ENCODE measurements at places on chromosomes 12 and 14.

DNA sequence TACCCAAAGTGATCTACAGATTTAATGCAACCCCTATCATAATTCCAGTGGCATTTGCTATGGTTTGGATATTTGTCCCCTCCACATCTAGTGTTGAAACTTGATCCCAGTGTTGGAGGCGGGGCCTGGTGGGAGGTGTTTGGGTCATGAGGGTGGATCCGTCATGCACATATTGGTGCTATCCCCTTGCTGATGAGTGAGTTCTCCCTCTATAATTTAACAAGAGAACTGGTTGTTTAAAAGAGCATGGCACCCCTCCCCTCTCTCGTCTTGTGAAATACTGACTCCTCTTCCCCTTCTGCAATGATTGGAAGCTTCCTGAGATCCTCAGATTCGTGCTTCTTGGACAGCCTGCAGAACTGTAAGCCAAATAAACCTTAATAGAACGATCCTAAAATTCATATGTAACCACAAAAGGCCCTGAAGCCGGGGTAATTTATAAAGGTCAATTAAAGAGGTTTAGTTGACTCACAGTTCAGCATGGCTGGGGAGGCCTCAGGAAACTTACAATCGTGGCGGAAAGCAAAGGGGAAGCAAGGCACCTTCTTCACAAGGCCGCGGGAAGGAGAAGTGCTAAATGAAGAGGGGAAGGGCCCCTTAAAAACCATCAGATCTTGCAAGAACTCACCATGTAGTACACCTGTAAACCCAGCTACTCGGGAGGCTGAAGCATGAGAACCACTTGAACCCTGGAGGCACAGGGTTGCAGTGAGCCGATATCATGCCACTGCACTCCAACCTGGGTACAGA, 41.2 kb downstream of the SLC39A9 start:
- DNase-seq = peak; percentile 22

GRCh38 chr12:46884362-46884761, 58.6 kb upstream of the SLC38A4 start:
- no peak for DNase-seq

DNA sequence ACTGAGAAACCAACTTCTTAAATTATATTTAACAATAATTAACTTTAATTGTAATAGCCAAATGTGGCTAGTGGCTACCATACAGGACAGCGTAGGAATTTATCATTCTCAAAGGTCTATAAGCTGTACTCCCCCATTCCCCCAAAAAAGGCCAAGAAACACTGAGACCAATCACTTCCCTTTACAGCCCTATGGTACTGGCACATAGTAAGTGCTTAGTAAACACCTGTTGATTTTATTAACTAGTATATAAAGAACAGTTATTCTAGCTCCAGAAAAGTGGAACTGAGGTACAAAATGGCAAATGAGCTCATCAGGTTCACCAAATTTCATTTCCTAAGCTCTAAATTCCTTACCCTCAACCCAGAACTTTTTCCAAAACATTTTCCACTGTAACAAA, 6.1 kb upstream of the SRSF9 start:
- DNase-seq = no peak

DNA sequence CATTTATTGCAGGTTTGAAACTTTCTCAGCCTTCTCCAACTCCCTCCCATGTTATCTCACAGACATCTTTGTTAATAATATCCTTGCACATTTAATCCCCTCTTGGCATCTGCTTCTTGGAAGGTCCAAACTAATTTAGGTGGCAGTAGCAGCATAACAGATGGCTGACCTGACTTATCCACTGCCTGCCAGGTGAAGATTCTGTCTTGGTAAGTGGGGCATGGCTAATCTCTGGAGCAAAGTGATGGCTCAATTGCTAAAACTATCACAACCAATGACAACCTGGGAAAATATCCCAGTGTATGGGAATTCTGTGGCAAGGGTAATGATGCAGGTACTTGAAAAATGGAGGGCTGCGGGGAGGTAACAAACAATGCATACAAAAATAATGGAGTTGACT, 58.2 kb upstream of the ALG10B start:
- no peak for DNase-seq

GRCh38 chr14:73221945-73222344, 15.4 kb upstream of the PAPLN start:
- no peak for DNase-seq

DNA sequence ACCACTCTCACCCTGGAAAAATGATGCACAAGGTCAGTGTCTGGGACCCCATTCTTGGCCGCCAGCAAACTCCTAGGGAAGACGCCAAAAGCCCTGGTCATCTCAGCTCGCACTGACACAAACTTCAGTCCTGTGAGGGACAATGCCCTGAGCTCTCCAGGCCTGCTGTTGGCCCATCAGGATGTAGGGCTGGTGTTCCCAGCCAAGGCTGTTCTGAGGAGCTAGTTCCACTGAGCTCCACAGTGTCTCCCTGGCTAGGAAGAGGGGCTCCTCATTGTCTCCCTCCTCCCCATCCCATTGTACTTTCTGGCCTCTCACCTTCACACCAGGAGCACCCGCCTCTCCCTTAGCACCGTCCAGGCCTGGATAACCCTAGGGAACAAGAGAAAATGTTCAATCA, 10.8 kb downstream of the COL2A1 start:
- DNase-seq = no peak

DNA sequence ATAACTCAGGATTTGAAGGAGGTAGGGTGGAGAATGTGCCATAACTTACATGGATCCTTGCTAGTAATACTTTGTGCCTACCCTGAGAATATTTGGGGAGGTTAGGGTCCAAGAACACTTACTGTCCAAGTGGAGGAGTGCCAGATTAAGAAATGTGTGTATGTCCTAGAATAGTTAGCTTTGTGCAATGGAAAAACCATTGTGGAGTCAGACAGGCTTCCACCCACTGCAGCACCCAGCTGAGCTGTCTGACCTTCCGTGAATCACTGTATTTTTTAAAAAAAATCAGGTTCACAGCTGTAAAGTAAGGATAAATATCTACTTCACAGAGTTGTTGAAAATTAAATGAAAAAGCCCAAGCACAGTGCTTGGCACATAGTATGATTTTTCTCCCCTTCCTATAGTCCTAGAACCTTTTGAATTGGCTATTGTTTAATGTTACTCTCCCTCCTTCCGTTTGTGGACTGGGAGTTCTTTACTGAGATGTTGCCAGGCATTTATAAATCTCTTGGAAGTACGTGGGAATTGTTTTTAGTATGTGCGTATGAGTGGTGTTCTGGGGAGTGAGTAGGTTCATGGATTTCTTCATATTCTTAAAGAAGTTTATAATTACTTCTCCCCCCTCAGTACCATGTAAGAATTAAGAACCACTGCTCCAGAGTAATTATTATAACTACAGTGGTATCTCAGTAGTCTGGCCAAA, 9.2 kb downstream of the RAB21 start:
- DNase-seq = no peak

DNA sequence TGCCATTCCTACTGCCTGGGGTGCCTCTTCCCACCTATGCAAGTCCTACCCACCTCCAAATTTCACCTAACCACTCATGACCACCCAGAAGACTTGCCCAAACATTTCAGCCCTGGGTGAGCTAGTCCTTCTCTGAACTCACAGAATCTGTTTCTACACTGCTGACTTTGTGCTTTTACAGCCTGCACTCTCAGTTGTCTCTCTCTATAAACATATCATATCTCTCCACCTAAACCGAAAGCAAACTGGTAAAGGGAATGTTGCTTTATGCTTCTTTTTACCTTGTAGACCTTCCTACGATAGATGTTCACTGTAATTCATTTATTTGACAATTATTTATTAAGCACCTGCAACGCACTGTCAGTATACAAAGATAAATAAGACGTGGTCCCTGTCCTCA, 38.1 kb upstream of the RNASE3 start:
- DNase-seq = no peak

DNA sequence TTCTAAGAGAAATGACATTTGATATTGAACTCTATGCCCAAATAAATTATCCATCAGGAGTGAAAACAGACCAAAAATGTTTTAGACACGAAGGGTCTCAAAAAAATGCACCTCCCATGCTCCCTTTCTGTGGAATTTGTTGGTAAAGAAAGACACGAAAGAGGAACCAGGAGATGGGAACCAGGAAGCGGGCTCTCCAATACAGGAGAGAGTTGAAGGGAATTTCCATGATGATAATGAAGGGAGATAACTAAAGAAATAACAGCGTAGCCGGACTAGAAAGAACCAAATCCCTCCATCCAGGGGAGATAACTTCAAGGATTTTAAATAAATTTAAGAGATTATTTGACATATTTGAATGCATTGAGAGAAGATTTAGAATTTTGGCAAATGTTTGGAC, 183.0 kb downstream of the DUSP6 start:
- DNase-seq = no peak

GRCh38 chr14:99884834-99885648, 91.8 kb downstream of the EML1 start:
- DNase-seq = peak; percentile 83

GRCh38 chr14:23877111-23877510, 76.5 kb upstream of the DHRS4 start:
- DNase-seq = no peak

- no peak for DNase-seq
These were observed 31.2 kb downstream of the NUAK1 start for GRCh38 chr12:106107566-106107965.

DNA sequence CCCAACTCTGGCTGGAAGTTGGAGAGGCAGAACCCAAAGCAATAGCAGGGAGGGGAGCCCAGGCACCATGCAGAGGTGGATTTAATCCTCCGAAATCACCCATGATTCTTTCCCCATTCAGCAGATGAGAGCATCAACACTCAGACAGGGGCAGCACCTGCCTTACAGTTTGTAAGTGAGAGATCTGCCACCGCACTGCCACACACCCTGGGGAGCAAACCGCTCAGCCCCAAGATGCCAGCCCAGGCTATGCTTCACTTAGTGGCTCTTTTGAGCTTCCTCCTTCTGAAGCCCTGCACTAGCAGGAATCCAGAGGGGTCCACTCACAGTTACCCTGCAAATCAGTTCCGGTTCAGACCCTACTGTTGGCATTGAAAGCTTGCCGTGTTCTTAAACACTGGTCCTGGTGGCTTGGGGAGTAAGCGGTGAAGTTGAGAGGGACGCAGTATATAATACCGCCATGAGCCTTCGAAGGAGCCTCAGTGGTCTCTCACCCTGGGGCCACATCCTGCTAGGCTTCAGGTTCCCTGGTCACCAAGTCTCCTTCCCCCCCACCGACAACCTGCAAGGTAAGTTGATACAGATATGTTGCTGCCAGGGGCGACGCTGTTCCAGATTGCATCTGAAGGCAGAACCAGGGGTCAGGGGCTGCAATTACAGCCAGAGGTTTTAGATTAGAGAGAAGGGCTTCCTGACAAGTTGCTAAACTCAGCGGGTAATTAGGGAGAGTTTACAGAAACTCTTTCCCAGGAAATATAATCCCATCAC, 72.0 kb upstream of the CCND2 start:
- no peak for DNase-seq

GRCh38 chr12:106582641-106583230, at the start of gene RFX4:
Gene RFX4 (plus strand): TSS chr12:106583004. CDS start chr12:106583321, 317 bp downstream.
- DNase-seq = no peak

- peak; percentile 60 for DNase-seq
These were observed 52.7 kb downstream of the DAAM1 start for GRCh38 chr14:59241121-59241520.

- DNase-seq = peak; percentile 52
These were observed 20.6 kb downstream of the GNG2 start for GRCh38 chr14:51880835-51881580.

DNA sequence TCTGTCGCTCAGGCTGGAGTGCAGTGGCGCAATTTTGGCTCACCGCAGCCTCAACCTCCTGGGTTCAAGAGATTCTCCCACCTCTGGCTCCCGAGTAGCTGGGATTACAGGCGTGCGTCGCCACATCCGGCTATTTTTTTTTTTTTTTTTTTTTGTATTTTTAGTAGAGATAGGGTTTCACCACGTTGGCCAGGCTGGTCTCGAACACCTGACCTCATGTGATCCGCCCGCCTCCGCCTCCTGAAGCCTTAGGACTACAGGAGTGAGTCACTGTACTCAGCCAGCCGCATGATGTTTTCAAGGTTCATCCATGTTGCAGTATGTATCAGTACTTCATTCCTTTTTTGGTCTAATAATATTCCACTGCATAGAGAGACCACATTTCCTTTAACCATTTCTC, 2.4 kb upstream of the RNF34 start:
- DNase-seq = no peak

DNA sequence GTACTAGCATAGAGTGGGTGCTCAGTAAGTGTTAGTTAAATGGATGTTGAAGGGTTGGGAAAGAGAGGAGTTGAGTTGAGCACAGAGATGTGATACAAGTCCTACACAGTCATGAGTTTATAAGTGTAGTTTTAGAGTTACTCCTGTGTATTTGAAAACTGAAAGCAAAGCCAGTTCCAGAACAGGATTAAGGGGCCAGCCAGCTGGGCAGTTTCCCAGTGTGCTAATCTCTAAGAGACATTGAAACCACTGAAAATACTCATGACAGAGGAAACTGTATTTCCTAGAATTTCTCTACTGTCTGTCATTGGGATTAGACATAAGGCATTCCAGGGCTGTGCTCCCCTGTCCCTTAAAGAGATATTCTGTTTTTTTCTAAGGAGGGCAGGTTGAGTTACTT, 101.0 kb downstream of the DERA start:
- no peak for DNase-seq

DNA sequence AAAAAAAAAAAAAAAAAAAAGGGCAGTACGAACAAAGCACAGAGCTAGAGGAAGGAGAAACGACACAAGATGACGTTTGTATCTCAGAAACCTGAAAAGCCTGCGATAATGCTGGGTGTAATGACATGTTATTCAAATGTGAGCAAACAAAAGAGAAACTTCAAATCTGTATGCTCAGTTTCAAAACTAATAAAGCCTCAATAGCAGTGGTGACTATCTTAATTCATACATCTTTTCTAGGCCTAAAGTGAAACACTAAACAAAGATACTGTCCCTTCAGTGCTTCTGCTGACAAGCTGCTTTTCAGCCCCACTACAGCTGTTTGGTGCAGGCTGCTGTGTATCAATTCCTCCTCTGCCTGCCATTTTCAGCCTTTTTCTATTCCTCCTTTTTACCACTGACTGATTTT, 15.8 kb downstream of the ITPR2 start:
- DNase-seq = no peak

DNA sequence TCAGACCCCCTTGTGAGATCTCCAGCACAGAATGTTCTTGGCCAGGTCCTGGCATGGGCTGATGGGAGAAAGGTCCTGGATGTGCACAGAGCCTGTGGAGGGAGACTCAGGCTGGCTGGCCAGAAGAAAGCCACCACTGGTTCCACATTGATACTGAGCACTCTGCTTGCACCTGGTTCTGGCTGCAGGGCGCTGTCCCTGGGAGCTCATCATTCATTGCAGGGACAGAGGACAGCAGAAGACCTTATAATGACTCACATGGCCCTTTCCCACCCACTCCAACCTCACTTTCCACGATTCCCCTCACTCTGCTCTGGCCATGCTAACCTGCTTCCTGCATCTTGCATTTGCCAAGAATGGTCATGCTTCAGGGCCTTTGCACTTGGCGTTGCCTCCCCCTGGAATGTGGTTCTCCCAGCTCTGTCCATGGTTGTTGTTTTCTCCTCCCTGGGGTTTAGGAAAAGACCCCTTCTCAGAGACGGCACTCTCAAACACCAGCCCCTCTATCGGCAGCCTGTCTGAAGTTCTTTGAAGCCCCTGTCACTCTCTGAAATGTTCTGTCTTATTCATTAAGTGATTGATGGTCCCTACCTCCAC, 10.3 kb downstream of the KRT7 start:
- no peak for DNase-seq
